ENCODE measurements at places on chromosomes 7 and 10.

- DNase-seq = no peak
Measured at GRCh38 chr10:35388197-35388596, 51.9 kb downstream of the CCNY start.

DNA sequence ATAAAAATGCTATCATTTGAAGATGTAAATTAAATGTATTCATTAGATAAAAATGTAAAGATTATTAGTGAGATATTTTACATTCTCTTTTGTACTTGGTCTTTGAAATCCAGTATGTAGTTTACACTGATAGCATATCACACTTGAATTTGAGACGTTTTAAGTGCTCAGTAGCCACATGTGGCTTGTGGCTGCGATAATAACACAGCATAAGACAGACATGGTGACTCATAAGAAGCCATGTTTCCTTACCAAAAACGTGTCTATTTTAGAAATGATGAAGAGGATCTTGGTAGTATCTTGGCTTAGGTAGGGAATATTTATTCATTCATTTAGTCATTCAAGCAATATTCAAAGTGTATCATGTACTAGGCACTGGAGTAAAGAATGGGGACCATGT is 149.3 kb downstream of the POU6F2 start:
- DNase-seq = no peak

- DNase-seq = no peak
Measured at GRCh38 chr10:60534761-60535389, 145.2 kb upstream of the ANK3 start.

DNA sequence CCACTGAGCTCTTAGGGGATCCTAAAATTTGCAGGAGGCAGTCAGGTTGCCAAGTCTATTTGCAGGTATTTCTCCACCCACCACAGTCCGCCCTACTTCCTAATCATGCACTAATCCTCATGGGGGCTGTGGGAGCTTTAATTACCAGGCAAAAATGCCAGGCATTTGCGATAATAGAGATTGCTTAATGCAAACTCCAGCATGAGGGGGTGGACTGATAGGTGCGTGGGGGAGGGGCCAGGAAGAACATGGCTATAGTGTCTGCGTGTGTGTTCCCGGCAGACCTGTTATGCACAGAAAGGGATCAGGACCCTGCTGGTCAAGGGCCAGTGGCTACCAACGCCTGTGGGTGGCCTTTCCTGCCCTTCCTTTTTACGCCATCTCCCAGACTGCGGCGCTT is 15.6 kb upstream of the AQP1 start:
- DNase-seq = no peak

- no peak for DNase-seq
Measured at GRCh38 chr10:43024942-43025700, 51.7 kb upstream of the RET start.

DNA sequence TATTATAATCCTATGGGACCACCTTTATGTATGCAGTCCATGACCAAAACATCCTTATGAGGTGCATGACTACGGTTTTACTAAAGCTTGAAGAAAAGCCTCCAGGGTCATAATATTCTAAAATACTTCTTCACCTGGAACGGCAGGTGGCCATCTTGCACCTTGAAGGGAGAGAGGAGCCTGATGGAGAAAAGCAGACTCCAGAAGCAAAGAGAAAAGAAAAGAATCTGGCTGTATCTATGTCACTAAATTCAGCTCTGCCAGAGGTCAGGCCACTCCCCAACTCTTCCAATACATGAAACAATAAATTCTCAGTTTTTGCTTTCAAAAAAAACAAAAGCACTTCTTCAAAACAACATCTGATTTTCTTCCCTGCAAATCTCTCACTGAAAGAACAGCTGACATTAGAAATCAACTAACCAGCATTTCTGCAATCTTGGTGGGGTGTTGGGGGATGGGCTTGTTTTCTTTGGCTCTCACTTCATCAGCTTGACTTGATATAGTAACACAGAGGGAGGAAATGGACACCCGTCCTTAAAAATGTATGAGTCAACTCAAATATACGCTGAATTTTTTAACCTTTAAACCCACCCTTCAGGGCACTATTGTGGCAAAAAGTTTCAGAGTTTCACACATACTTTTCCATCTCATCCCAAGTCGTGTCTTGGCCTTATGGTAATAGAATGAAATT is 21.7 kb downstream of the HIBADH start:
- DNase-seq = no peak

- no peak for DNase-seq
Measured at GRCh38 chr7:158270856-158271413, 316.7 kb downstream of the PTPRN2 start.
